ENCODE measurements at places on chromosomes 4 and X. TPM values are rescaled to one million over a fixed set of nuclear protein-coding genes. Genes with fewer than 3 reads are reported as not detected.

Gene PPP1R3F
- 18.9 TPM for total RNA-seq

Gene RPA4
- 7.4 TPM for total RNA-seq

Gene ATP6AP1
- total RNA-seq = 54.5 TPM

Gene AFF1
- 99.9 TPM for total RNA-seq

Gene OTOP1
- total RNA-seq = not detected

Gene NUDT11
- 1.5 TPM for total RNA-seq

Measured in vagina (tissue), 2 donors.